Fibroblast of villous mesenchyme (primary cell): ENCODE measurements at places on chromosomes 4 and X. TPM values are rescaled to one million over a fixed set of nuclear protein-coding genes. Genes with fewer than 3 reads are reported as not detected.

Gene FREM3
- total RNA-seq = not detected in 2 replicates

Gene N4BP2
- total RNA-seq = 8.2 and 8.7 TPM in 2 replicates

Gene PIN4
- total RNA-seq = 6.9 and 10.6 TPM in 2 replicates

Gene GPR82
- total RNA-seq = under 0.01 TPM in 1 of 2 replicates, not detected in the other

Gene EMCN
- total RNA-seq = not detected in 2 replicates

Gene VEGFC
- total RNA-seq = 30.3 and 77.3 TPM in 2 replicates

Gene PRRG1
- 12.6 and 19.0 TPM in 2 replicates for total RNA-seq

Gene NAP1L2
- total RNA-seq = under 0.01 TPM in 2 replicates

Gene NLGN3
- total RNA-seq = 0.32 and 0.43 TPM in 2 replicates

Gene MAGEA3
- total RNA-seq = not detected in 2 replicates

Gene ARHGEF6
- 7.7 and 12.5 TPM in 2 replicates for total RNA-seq

Gene XAGE1A
- 0.32 TPM in 1 of 2 replicates, not detected in the other for total RNA-seq

Gene BTK
- total RNA-seq = not detected in 2 replicates

Gene SATL1
- total RNA-seq = under 0.01 TPM in 1 of 2 replicates, not detected in the other

Gene GCNA
- 1.6 and 2.6 TPM in 2 replicates for total RNA-seq

Gene EREG
- 1.3 and 5.2 TPM in 2 replicates for total RNA-seq

Gene SSX4B
- not detected in 2 replicates for total RNA-seq
